CD14-positive monocyte (primary cell): ENCODE measurements at places on chromosomes 6 and 20.

DNA sequence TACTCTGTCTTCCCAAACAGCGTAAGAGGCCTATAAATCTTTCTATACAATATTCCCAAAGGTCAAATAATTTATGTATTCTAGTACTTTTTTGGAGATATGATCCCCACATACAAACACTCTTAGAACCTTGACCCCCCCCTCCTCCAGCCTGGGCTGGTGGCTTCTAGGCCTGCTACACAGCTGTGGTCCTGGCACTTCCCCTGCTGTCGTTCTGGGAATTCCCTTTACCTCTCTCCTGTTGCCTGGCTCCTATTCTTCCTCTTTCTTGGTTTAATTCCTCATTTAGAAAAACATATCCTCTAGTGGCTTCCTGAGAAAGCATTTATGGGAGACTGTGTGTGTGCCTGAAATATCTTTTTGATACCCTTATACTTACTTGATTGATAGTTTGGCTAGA, 4.1 kb upstream of the TXLNB start:
- peak; percentile 64 for DNase-seq

DNA sequence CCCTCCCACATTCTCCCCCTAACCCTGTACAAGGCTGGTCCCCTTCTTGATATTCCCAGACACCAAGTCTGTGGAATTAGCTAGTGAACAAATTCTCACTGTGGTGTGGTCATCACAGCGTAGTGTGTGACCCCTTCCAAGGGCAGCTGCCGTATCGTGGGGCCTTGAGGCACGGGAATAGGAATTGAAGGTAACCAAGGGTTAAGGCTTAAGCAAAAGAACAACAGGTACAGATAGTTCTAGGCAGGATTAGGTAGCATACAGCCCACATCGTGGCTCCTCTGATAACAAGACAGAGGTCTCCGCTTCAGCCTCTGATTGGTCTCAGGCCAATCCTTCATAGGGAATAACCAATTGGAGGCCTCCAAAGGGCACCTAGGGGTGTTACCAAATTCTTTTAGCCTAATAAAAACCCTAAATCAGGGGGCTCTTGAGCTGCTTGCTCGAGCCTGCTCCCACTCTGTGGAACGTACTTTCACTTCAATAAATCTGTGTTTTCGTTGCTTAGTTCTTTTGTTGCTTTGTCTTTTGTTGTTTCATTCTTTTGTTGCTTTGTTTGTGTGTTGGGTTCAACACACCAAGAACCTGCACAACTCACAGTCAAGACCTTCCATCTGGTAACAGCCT, 64.7 kb downstream of the GPR6 start:
- no peak for DNase-seq

DNA sequence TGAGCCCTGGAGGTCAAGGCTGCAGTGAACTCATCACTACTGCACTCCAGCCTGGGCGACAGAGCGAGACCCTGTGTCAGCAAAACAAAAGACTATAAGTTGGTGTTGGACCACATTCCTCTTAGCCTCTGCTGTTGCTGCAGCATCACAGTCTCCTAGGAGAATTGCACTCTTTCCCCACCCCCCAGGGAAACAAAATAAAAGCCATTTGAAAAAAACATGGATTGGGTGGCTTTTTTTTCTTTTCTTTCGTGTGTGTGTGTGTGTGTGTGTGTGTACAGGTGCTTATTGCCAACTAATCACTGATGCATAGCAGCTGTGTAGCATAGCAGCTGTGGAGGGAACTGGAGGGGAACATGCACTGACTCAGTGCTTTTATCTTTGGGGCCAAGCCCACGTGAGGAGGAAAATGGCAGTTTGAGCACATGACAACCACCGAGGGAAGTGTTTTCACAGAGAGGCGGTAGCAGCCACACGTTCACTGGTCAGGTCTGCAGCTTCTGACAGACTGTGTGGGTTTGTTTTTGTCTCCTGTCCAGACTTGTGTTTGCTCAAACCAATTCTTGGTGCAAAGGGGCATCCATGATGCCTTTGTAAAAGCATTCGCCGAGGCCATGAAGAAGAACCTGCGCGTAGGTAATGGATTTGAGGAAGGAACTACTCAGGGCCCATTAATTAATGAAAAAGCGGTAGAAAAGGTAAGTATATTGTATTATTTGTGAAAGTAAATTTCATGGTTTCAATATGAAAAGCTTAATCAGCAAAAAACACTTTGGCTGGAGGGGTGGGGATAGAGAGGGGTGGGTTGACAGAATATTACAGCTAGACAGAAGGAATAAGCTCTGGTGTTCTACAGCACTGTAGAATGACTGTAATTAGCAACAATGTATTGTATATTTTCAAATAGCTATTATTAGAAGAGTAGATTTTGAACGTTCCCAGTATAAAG, 27.7 kb downstream of the ALDH5A1 start:
- DNase-seq = no peak

- no peak for DNase-seq
These were observed 82.8 kb downstream of the TCP11 start for GRCh38 chr6:35058358-35058675.

GRCh38 chr20:37388831-37389230, 42.9 kb downstream of the SRC start:
- DNase-seq = no peak
